ENCODE measurements at places on chromosomes 2 and 18.

GRCh38 chr2:12672711-12673315 lies 43.9 kb upstream of the TRIB2 start:
- peak; percentile 35 for DNase-seq

- peak; percentile 30 for DNase-seq
Measured at GRCh38 chr2:20478961-20479360, 32.1 kb downstream of the RHOB start.

- peak; percentile 11 for DNase-seq
Measured at GRCh38 chr2:239302083-239302807, 98.6 kb downstream of the HDAC4 start.

- no peak for DNase-seq
Measured at GRCh38 chr2:118844261-118845004, 3.0 kb downstream of the EN1 start.

DNA sequence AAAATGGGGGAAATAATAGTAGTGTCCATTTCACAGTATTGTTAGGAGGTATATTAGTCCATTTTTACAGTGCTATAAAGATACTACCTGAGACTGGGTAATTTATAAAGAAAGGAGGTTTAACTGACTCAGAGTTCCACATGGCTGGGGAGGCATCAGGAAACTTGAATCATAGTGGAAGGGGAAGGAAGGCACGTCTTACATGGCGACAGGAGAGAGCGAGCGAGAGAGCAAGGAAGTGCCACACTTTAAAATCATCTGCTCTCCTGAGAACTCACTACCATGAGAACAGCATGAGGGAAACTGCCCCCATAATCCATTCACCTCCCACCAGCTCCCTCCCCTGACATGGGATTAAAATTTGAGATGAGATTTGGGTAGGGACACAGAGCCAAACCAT lies 23.4 kb downstream of the MGAT5 start:
- DNase-seq = no peak

- DNase-seq = no peak
Measured at GRCh38 chr2:239429473-239430350, 28.9 kb upstream of the HDAC4 start.

GRCh38 chr2:46793423-46794416 lies 121.9 kb downstream of the MCFD2 start:
- DNase-seq = no peak

GRCh38 chr2:88709181-88709631 lies 17.7 kb downstream of the RPIA start:
- DNase-seq = no peak

GRCh38 chr2:109715313-109715805 lies 78.7 kb upstream of the RGPD5 start:
- DNase-seq = no peak

- DNase-seq = no peak
Measured at GRCh38 chr2:14423145-14423906, 209.2 kb upstream of the LRATD1 start.

GRCh38 chr2:237055386-237056100 lies 30.1 kb upstream of the COPS8 start:
- no peak for DNase-seq
